AG04449 (cell line): ENCODE measurements at places on chromosomes 11 and 22.

GRCh38 chr11:861105-861479 is 18.4 kb downstream of the TSPAN4 start:
- DNase-seq: no peak

DNA sequence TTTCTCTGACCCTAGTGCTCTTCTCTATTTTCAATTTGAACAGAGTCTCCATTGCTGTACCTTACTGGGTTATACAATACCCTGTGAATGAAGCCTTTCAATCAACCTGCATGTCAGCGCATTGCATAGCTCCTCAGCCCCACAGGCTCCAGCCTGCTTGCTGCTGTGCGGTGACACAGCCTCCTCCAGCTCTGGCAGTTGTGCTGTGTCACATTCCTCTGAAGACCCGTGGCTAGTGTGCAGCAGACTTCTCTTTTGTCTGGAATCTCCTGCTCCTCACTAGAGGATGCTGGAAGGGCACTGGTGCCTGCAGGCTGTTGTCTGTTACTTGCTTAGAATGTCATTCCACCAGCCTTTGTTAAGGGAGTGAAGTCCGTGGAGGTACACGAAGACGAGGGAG is 390.1 kb upstream of the B3GAT1 start:
- DNase-seq: no peak

GRCh38 chr11:115396533-115396932 is 107.7 kb downstream of the CADM1 start:
- DNase-seq: no peak

DNA sequence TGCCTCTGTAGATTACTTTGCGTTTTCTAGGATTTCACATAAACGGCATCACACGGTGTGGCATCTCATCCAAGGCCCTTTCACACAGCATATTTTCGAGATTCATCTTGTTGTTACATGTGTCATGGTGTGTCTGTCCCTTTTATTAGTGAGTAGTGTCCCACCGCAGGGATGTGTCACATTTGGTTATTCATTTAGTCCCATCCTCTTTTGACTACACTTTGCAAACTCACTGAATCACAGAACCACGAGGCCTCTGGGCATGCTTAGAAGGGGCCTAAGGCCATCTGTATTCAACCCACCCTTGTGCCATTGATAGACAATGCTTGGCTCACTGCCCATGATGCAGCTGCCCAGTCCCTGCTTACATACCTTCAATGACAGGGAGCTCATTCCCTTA is 4.2 kb upstream of the RAC2 start:
- no peak for DNase-seq

DNA sequence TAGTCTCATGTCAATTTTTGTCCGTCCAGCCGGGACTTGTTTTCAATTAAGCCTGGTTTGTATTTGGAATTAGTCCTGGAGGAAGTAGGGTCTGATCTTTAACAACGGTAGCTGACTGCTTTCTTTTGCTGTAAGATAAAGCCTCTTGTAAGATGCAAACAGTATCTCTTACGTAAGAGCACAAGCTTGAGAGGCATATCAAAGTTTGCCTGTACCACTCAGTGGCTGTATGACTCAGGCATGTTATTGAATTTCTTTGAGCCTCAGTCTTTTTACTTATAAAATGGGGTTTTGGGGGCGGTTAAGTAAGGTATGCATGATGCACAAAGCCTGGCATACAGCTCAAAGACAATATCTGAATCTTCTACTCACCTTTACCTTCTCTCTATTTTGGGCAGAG is 198.4 kb upstream of the NARS2 start:
- DNase-seq: no peak

- no peak for DNase-seq
These were observed 13.5 kb downstream of the RHBDD3 start for GRCh38 chr22:29254286-29254660.

DNA sequence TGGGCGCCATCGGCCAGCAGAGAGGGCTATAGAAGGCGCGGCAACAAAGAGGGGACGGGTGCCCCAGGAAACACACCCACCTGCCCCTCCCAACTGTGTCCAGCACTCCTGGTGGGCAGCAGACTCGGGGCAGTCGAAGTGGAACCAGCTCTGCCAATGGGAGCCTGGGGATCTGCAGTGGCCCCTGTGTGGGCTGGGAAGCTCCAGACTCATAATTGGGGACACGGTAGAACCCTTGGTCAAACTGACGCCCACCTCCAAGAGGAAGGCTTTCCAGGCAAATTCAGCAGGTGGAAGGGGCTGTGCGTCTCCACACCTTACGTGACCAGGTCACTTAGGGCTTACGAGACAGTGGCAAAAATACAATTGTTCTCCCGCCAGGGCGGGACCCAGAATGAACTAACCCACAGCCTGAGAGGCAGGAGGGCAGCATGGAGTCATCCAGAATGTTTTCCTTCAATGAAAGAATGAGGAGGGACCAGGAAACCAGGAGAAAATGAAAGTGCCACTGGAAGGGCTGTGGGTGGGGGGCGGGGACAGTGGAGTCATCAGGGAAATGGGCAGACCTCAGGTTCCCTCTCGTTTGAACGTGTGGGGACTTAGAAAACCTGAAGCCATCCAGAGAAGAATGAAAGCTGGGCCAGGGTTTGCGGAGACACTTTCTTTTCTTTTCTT is 53.2 kb upstream of the SHANK2 start:
- no peak for DNase-seq

GRCh38 chr11:122754553-122755322 is 83.6 kb upstream of the CRTAM start:
- DNase-seq: no peak

DNA sequence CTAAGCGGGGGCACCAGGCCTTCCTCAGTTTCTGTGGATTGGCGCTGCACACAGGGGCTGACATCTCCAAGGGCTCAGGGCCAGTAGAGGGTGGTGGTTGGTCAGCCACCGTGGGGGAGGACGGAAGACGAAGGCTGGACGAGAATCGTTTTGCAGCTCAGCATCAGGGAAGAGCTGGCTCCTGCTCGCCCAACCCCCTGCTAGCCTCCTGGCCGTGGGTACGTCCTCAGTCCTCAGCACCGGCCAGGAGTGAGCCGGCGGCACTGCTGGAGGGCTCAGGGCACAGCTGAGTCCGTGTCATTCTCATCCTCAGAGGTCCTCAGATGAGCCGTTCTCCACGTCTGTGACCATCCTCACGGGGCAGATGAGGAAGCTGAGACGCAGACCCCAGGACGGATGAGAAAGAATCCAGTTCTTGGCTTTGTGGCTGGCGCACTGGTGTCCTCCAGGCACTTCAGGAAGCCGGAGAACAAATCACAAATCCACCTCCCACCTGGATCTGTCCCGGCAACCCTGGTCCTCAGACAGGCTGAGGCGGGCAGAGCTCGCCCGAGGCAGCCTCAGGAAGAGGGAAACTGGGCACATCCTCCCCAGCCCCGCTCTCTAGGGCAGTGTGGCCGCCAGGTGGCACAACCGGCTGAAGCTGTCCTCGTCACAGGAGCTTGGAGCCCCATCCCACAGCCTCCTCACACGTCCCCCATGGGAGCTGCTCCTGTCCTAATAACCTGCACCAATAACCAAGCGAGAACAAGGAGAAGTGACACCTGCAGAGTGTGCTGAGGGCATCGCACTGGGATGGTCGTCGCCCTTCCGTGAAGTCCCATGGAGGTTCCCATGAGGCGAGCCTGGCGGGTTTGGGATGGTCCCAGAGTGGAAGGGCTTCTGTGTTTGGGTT is 393.7 kb downstream of the BRD1 start:
- DNase-seq: no peak

DNA sequence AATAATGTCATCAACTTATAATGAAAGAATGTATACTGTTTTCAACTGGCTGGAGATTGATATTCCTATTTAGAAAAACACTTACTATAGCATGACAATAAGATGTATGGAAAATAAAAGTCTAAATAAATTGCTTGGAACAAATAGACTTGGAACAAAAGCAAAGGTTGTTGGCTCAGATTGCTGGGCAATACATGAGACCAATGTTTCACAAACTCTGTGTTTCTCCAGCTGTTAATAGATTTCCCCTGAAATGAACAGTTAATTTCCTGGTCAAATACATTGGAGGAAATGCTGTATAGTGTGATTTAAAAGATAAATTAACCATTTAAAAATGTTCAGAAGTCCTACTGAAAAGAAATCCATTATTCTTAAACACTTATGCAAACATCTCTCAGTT is 40.1 kb upstream of the CTSC start:
- DNase-seq: no peak

DNA sequence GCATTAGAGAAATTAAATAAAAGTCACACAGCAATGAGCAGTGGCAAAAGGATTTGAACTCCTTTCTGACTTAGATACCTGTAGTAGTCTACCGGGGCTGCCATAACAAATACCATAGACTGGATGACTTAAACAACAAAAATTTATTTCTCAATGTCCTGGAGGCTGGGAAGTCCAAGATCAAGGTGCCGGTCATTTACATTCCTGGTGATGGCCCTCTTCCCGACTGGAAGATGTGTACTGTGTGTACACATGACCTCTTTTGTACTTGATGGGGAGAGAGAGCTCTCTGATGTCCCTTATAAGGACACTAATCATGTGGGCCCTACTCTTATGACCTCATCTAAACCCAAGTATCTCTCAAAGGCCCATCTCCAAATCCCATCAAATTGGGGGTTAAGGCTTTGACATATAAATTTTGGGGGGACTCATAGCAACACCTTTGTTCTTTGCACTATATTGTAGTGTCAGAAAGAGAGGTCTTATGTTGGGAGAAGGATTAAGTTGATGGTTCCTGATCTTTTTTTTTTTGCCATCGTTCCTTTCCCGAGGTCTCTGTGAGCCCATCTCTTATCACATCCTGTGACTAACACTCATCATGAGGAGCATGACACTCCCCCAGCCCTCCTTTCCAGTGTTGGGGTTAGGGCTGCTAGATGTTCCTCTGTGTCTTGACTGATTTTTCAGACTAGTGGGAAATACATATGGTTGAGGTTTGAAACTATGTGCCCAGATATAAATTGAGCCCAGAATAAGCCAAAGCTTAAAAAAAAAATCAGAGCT is 104.3 kb downstream of the TRAF6 start:
- DNase-seq: no peak

DNA sequence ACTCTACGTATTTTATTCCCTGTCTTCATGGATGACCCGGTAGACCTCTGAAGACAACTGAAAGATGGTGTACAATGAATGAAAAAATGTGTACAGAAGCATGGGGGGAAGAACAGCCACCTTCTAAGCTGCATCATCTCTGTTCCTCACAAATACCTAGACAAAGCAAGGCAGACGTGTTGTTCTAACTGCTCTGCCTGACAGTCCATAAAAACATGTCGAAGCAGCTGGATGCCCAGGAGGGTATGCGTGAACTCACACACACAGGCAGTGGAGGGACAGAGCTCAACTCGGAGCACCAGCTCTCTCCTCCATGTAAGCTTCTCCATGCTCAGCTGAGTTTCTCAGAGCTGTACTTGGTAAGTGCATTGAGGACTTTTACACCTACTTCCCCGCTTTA is 327.4 kb downstream of the CTTN start:
- no peak for DNase-seq

DNA sequence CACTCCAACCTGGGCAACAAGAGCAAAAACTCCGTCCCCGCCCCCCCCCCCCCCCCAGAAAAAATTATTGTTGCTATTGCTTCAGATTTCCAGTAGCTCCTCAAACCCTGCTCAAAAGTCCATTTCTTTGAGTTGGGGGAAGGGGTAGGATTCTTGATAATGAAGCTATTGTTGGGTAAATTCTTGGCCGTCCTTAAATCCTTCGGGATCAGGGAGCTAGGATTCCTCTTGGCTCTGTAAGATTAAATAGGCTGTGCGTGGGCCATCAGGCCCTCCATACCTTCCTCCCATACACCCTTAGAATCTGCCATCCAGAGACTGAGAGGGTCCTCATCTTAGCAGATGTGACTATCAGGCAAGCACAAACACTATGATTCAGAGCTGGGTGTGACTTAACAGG is 16.4 kb downstream of the YWHAH start:
- DNase-seq: no peak

GRCh38 chr11:112057170-112057569 is 16.6 kb downstream of the PIH1D2 start:
- DNase-seq: no peak

GRCh38 chr11:5527716-5528115 is 11.2 kb upstream of the UBQLNL start:
- no peak for DNase-seq

- no peak for DNase-seq
These were observed 1.1 kb downstream of the MYBPC3 start for GRCh38 chr11:47351156-47352126.

DNA sequence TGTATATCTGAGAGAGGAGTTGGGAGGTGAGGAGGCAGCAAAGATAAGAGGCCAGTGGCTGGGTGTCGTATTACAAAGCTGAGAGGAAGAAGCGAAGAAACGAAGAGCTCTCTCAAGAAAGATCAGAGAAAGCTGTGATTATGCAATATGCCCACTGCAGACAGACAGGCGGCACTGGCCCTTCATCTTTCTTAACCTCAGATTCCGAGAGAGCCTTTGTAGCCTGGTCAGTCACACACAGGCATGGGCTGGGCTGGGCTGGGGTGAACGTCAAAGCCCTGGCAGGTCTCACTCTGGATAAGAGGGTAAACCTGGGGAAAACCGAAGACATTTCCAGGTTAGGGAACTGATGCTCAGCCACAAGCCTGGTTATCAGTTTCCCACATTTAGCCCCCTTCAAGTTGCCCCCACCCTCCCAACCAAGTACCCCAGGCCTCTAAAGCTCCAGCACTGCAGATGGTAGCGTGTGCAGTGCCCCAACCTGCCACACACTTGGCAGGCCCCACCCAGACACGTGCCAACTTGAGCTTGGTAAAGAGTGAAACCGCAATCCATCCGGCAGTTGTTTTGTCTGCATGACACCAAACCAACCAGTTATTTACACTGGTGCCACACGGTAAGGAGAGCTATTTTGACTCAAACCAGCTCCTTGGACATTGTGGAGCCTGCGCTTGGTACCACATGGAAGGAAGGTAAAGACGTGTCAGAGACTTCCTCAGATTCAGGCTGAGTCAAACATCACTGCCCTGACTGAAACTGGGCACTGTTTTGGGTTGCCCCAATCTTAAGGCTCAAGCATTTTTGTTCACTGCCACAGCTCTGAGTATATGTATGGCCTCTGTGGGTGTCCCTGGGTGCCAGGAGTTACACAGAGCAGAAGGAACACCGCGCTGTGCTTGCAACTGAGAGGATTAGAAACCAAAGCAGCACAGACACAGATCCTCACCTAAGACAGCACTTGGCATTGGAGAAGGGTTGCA is 135.9 kb downstream of the FDX1 start:
- no peak for DNase-seq

- DNase-seq: no peak
These were observed 57.9 kb downstream of the PARVA start for GRCh38 chr11:12435264-12435663.

DNA sequence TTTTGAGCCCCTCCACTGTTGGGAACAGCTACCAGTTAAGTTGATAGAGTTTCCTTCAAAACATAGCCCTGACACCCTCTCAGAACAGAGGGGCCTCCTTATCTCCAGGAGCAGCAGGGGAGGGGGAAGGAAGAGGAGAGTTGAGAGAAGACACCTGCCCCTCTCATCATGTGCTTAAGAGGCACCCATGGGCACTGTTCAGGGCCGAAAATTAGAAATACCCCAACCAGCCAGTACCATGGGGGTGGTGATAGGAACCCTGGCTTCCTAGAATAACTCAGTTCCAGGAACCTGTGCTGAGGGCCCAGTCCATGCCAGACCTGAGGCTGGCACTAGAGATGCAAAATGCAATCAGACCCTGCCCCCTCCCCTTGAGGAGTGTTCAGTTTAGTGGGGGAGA is 9.3 kb upstream of the GDPD5 start:
- no peak for DNase-seq
